ENCODE measurements at places on chromosomes 2 and 18. TPM values are rescaled to one million over a fixed set of nuclear protein-coding genes. Genes with fewer than 3 reads are reported as not detected.

GRCh38 chr2:12915787-12916186 lies 199.1 kb downstream of the TRIB2 start:
- DNase-seq = no peak

DNA sequence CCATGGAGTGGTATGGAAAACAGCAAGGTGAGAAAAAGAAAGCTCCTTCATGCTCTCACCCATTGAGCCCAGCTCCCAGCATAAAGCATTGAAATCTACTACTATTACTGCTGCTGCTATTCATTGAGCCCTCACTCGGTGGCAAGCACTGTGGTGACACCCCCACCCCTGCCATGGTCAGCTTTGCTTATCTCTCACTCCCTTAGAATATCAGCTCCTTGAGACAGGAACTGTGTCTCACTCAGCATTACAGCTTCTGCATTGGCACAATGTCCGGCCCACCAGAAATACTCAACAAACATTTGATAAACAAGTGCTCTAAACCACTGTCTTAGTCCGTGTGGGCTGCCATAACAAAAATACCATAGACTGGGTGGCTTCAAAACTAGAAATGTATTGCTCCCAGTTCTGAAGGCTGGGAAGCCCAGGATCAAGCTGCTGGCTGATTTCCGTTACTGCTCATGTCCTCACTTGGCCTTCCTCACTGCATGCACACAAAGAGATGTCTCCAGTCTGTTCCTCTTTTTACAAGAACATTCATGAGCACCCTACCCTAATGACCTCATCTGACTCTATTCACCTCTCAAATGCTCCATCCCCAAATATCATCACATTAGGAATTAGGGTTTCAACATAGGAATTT lies 116.3 kb downstream of the ZBTB7C start:
- DNase-seq = no peak

DNA sequence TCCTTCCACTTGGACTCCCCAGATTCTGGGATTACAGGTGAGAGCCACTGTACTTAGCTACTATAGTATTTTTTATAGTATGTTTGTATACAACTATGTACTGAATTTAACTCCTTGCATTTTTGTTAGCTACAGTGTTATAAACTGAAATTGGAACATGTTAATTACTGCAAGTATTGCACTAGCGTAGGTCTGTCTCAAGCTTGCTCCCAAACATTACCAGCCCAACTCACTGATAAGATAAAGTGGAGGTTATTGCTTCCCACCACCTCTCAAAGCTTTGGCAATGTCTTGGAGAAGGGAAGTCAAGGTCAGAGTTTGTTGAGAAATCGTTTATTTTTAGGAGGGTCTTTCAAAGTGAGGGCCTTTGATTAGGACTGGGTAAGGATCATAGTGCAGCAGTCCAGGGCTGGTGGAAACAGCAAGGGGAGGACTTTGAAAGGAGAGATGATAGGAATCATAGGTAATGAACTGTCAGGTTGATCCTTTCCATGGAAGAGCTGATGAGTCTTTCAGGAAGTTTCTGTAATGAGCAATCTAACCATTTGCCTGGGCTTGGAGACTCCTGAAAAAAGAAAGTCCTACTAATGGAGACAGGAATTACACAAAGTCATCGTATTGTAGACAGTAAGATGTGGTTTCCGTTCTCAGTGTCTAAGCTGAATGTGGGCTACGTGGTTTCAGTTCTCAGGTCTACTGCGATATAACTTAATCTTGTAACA lies 257.1 kb downstream of the MYO3B start:
- no peak for DNase-seq

- no peak for DNase-seq
These were observed 62.5 kb downstream of the SERTAD2 start for GRCh38 chr2:64591188-64591587.

DNA sequence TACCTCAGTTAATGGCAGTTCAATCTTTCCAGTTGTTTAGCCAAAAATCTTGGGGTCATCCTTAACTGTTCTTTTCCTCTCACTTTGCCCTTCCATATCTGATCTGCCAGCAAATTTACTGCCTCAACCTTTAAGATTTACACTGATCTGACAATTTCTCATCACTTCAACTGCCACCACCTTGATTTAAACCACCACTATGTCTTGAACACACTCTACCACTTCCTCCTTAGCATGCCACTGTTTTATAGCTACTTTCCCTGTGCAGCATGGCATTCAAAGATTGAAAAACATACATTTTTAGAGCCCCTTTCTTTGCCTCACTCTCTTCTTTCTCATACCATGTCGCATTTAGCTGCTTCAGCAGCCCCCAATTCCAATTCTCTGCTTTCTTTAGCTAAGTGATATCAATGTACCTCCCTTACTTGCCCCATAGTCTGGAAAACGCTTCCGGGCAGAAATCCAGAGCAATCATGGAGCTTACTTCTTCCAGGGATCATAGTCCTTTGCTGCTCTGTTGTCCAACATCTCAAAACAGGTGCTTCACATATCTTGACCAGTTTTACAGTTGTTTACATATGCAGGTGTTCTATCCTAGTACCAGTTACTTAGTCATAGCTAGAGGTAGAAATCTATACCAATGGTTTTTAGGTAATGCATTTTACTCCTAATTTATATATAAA lies 10.9 kb downstream of the PGAP1 start:
- DNase-seq = no peak

UGT1A4 gene
- total RNA-seq = 0.12 TPM

LOXL3 gene
- 2.7 TPM for total RNA-seq

SIX3 gene
- total RNA-seq = not detected

- DNase-seq = no peak
These were observed 162.5 kb upstream of the SETBP1 start for GRCh38 chr18:44518091-44518615.

RAX gene
- total RNA-seq = not detected

NCOA1 gene
- 12.0 TPM for total RNA-seq

DNA sequence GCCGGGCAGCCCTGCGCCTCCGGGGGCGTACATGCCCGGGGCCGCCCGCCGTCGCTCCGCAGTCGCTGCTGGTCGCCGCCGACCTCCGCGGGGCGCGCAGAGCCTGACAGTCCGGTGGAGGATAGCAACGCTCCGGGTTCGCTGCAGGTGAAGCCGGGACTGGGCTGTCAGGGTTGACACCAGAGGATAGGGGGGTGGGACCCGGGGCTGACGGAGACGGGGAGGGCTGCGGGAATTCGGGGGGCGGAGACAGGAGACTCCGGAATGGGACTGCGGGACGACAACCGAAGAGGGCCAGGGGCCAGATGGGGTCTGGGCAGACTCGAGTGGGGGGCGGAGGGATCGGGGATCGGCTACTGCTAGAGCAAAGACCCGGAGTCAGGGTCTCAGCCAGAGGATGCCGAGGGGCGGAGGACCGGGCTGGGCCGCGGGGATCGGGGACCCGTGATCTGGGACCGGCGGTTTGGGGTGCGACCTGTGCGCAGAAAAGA lies 403 bp downstream of the TMEM127 start:
- no peak for DNase-seq

ANO7 gene
- 0.68 TPM for total RNA-seq

GRCh38 chr2:210399440-210400041 lies 77.0 kb downstream of the LANCL1 start:
- DNase-seq = peak; percentile 7

GCG gene
- not detected for total RNA-seq

SERPINB10 gene
- total RNA-seq = not detected

DNA sequence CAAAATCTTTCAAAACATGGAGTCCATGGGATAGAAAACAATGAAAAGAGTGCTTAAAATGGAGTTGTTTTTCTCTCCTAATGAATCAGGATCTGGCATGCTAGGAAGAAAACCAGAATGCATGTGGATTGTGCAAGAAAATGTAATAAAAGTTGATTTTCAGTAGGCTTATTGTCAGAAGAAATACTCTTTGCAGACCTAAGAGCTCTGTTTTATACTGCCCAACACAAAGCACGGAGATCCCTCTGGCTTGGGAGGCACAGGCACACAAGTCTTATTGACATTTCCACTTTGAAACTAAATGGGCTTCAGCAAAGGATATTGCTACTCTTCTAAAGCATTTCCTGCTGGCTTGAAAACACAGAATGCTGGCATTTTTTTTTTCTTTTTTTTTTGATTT lies 15.5 kb upstream of the DAPL1 start:
- DNase-seq = no peak

- peak; percentile 29 for DNase-seq
These were observed 63.3 kb downstream of the RAB31 start for GRCh38 chr18:9771261-9771976.

GRCh38 chr2:72959995-72960981 lies 43.0 kb downstream of the EMX1 start:
- DNase-seq = no peak

DNA sequence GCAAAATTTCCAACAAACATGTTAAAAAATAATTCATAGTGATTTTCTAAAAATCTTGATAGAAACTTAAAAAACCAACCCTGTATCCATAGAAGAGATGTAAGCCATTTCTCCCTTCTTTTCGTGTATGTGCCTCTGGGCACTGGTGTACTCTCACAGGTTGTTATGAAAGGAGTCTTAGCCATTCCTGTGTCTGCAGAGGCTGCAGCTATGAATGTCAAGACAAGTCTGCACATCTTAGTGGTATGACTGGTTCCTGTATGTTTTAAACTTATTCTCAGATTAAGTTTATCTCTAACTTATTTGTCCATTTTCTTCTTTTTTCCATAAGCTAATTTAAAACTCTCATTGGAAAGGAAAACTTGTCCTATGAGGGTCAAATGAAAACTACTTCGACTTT lies 84.0 kb downstream of the DPP4 start:
- no peak for DNase-seq

ERMN gene
- not detected for total RNA-seq

PROC gene
- not detected for total RNA-seq

DNA sequence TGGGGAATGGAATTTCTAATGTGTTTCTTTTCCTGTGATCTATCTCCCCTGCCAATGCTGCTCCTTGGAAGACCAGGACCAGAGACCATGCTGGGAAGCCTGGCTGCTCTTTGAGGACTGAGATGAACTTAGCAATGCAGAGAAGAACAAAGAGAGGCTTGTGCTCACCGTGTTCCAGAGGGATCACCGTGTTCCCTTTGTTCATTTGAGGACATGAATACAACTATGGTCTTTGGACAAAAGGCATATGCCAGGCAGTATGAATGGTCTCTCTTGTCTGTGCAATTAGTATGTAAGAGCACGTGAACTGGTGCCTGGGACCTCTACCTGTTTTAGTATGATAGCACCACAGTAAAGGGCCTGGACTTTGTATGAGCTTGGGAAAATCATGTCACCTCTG lies 139.9 kb downstream of the TDRD15 start:
- DNase-seq = no peak

DNA sequence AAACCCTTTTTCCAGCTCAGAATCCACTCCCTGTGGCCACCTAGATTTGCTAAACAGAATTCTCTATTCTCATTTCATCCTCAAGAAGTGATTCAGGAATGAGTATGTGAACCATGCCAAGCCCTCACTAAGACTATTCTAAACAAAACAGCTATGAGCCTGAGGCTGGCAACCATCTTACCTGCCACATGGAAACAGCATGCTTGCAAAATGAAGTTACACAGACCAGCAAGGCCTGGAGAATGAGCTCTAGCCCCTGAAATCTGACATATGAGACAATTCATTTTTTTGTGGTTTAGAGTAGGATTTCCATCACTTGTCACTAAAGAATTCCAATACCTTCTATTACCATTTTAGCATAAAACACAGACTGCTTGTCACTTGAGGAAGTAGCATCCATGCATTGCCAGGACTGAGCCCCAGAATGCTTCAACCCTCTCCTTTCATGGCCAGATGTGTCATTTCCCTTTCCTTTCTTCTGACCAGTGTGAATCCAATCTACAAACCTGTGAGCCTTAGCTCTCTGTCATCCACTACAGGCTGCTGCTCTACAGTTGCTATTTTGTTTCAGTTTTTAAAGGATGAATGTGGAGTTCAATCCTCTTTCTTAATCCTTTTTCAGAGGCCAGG lies 744.3 kb upstream of the ACVR2A start:
- DNase-seq = no peak

- no peak for DNase-seq
These were observed 6.5 kb upstream of the LGALSL start for GRCh38 chr2:64447317-64448040.

- no peak for DNase-seq
These were observed 52.8 kb downstream of the GALNT1 start for GRCh38 chr18:35634323-35634722.

DNA sequence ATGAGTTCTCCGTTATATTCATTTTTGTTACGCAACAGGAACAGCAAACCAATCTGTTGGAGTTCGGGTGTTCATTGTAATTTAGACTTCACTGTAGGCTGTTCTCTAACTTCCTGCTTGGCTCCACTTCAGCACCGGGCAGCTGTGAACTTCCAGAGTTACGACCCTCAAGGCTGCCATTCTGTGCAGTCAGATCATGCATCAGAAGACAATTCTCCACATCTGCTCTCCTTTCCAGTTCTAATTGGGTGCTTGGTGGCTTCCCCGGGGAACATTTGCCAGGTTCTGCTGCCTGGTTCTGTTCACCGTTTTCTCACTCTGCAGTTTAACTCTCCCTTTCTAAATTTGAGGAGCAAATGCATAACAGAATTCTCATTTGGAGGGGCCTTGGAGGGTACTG lies 237.7 kb downstream of the NYAP2 start:
- no peak for DNase-seq

DNA sequence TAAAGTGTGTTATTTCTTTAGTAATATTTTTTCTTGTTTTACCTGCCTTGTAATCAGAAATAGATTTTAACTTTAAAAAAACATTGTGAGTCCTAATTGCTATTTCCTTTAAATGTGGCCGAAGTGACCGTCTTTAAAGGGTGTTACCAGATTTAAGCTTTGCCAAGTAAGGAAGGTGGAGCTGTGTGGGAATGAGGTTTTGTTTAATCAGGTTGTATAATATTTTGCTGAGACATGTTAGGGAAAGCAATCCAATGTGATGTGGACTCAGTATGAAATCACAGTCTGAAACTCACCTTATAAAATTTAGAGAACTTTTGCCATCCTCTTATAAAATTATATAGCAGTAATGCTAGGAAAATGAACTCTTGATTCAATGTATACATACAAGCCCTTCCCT lies 32.9 kb upstream of the ITPRID2 start:
- DNase-seq = no peak

DNA sequence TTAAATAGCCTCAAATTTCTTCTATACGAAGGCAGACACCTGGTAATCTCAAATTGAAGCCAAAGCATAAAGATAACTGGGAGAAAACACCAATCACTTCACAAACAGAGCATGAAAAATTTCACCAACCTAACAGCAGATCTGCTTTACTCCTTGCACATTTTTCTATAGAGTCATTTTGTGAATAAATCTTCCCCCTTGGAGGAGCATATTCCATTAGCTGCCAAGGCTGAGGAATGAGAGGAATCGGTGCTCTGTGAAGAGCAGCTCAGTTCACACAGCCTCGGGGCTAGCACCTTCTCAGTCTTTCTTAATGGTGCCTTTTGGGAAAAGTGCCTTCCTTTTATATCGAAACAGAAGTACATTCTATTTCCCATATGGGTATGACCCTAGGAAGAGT lies 1313.7 kb upstream of the NRXN1 start:
- DNase-seq = no peak

GRCh38 chr2:237894986-237895543 lies 35.6 kb downstream of the RAMP1 start:
- DNase-seq = no peak

Measured in glomerular endothelial cell (primary cell).